ENCODE measurements at places on chromosomes 13 and 19.

DNA sequence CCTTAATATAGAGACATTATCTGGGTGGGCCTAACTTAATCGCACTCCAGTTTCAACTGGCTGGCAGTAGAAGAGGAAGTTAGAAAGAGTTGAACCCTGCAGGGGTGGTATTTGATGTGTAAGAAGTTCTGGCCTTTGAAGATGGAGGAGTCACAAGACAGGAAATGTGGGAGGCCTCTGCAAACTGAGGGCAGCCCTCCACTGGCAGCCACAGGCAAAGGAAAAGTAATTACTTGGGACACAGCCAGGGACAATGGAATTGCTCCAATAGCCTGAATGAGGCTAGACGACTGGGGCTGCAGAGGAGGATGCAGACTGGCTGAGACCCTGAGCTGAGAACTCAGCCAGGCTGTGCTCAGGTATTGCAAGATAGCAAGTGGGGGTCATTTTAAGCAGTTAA, 703.3 kb upstream of the ARGLU1 start:
- peak; percentile 55 for DNase-seq

GRCh38 chr13:36343766-36344165, 2.4 kb downstream of the SPART start:
- DNase-seq: no peak

- peak; percentile 14 for DNase-seq
These were observed 116.6 kb upstream of the UQCRFS1 start for GRCh38 chr19:29329460-29330134.

GRCh38 chr13:83221813-83222241, 660.4 kb downstream of the SLITRK1 start:
- DNase-seq: no peak

DNA sequence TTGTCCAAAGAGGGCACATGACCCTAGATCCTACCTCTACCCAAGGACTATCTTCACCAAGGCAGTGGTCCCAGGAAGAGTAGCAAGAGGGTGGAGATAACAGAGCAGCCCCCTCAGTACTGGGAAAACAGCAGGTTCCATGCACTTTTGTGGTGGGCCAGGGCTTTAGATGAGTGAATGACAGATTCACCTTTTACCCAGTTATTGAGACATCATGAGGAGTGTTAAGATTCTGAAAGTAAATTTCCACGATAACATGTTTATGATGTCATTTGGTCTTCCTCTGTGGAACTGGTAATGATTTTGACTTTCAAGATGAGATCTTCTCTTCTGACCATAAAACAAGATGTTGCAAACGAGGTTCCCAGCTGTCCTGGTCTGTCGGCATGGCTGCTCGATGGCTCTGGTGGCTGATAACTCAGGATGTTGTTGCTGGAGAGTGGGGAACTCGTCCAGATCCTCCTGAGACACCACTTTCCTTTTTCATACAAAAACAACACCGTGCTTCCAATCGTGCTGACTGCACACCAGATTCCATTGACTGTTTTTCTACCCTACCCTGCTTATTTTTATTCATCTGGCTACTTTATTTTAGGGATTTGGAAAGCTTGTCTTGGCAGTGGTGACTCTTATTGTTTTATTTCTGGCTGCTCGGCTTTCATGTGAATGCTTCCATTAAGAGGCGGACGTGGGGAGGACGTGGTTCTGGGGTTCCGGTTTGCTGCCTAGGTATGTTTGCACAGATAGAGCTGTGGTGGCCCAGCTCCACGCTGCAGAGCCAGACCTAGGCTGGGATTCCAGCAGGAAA, 88.5 kb downstream of the LRCH1 start:
- DNase-seq: no peak

DNA sequence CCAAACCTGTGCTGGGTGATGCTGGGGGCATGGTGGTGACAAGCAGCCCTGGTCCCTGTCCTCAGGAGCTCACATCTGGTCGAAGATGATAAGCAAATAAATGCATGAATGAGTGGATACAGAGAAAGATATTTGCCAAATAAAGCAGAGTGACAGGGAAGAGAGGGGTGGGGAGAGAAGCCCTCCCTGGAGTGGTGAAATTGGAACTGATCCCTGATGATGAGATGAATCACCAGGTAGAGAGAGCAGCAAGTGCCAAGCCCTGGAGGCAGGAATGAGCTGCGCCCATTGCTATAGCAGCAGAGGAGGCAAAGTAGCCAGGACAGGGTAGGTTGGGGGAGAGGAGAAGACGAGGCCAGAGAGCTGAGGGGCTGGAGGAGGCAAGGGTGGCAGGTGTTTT, 13.7 kb downstream of the FXYD5 start:
- no peak for DNase-seq

- no peak for DNase-seq
These were observed 23.1 kb upstream of the PDX1 start for GRCh38 chr13:27896726-27897125.
